ENCODE measurements at places on chromosomes 13 and 19. TPM values are rescaled to one million over a fixed set of nuclear protein-coding genes. Genes with fewer than 3 reads are reported as not detected.

- peak; percentile 85 for DNase-seq
Measured at GRCh38 chr19:35332817-35333216, 3.8 kb downstream of the CD22 start.

DNA sequence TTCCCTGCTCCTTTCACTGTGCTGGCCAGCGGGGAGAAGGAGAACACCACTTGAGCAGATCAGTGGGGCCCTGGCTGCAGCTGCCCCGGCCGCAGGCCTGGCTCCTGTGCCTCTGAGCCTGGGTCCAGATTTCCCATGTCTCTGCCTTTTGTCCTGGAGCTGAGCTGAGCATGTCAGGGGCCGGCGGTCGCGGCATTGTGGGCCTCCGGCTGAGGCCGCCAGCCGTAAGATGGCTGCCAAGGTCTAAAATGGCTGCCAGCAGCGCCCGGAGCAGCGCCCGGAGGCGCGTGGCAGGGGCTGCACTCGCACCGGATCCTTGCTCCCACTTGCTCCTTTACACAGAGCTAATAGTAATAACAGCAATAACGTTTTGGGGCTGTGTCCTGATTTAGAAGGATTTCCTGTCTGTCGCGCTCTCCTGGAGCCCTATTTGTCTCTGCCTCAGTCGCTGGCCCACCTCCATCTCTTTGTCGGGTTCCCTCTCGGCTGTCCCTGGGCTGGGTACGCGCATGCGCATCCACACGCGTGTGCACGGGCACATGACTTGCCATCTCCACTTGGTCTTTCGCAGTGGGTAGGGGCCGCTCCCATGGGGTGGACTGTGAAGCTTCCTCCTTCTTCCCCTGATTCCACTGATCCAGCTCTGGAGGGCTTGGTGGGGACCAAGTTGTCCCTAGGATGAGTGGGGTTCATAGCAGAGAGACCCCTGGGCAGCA, 32.1 kb downstream of the LYL1 start:
- no peak for DNase-seq

GRCh38 chr19:54248016-54248601, 5.5 kb upstream of the LILRA6 start:
- DNase-seq: peak; percentile 87

DNA sequence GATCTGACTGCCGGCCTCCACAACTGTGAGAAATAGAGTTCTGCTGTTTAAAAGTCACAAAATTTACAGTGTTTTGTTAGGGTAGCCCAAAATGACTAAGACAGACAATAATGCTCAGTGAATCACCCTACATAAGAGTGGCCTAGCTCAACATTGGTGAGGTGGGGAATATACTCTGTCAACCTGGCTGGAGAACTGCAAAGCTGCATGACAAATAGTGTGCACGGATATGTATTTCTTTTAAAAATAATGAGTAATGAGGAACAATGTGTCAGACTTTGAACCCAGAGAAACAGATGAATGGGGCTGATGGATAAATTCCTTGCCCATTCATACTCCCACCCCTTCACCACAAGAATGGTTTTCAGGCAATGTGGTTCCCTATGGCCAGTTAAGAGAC, 372.4 kb downstream of the SUCLA2 start:
- no peak for DNase-seq

- DNase-seq: no peak
Measured at GRCh38 chr19:11102944-11103343, 13.7 kb downstream of the LDLR start.

DNA sequence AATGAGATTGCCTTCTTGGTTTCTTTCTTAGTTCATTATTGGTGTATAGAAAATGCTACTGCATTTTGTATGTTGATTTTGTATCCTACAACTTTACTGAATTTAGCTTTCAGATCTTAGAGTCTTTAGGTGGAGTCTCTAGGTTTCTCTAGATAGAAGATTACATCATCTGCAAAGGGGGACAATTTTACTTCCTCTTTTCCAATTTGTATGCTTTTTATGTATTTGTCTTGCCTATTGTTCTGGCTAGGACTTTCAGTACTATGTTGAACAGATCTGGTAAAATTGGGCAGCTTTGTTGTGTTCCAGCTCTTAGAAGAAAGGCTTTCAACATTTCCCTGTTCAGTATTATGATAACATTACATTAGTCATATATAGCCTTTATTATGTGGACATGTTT, 101.0 kb upstream of the SPRY2 start:
- no peak for DNase-seq

DNA sequence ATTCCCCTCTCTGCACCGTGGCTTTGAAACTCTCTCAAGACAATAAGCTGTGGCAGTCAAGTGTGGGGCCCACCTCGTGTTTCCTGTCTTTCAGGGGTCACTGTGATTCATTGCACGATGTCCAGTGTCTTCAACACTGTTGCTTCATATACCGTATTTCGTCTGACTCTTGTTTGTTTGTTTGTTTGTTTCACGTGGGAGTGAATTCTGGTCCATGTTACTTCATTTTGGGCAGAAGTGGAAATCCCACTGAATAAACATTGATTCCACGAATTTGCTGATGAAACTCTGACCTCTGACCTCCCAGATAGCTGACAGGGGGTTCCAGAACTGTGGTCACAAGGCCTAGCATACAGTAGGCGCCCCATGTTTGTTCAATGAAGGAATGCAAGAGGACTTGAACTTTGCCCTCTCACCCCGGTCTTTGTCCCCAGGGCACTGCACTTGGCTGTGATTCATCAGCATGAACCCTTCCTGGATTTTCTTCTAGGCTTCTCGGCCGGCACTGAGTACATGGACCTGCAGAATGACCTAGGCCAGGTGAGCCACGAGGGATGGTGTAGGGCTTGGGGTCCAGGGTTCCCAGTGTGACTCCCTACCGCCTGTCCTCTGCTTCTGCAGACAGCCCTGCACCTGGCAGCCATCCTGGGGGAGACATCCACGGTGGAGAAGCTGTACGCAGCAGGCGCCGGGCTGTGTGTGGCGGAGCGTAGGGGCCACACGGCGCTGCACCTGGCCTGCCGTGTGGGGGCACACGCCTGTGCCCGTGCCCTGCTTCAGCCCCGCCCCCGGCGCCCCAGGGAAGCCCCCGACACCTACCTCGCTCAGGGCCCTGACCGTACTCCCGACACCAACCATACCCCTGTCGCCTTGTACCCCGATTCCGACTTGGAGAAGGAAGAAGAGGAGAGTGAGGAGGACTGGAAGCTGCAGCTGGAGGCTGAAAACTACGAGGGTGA, 5.1 kb downstream of the NFKBIB start:
- DNase-seq: no peak

DNA sequence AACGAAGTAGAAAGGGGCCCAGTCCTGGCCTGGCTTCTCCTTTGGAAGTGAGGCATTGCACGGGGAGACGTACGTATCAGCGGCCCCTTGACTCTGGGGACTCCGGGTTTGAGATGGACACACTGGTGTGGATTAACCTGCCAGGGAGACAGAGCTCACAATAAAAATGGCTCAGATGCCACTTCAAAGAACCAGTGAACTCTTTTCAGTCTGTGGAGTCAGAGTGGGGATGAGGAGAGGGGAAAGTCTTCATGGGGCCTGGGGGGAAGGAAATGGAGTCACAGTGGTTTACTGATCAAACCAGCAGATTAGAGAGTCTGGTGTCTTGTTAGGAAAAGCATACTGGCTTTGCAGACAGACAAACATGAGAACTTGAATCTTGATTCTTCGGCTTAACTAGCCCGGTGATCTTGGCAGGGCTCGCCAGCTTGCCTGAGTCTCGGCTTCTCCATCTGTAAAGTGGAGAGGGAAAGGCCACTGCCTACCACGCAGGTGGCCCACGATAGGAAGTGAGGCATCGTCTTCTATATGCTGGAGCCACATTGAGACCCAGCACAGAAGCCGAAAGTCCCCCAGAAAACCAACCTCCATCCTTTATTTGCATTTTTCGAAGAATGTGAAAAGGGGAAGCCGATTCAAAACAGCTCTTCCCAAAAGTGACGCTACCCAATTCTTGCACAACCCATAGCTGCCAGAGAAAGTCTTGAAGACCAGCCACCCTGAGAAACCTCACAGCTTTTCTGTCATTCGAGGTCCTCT, at the start of gene FFAR1:
Gene FFAR1 (plus strand): TSS at position 732 of the 759 bp plus-strand sequence. CDS start 3,650 bp downstream, outside the sequence.
- peak; percentile 81 for DNase-seq

DNA sequence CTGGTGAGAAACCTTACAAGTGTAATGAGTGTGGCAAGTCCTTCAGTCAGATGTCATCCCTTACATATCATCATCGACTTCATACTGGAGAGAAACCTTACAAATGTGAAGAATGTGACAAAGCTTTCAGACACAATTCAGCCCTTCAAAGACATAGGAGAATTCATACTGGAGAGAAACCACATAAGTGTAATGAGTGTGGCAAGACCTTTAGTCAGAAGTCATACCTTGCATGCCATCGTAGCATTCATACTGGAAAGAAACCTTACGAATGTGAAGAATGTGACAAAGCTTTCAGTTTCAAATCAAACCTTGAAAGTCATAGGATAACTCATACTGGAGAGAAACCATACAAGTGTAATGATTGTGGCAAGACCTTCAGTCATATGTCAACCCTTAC, 13.6 kb upstream of the ZNF765 start:
- no peak for DNase-seq

DNA sequence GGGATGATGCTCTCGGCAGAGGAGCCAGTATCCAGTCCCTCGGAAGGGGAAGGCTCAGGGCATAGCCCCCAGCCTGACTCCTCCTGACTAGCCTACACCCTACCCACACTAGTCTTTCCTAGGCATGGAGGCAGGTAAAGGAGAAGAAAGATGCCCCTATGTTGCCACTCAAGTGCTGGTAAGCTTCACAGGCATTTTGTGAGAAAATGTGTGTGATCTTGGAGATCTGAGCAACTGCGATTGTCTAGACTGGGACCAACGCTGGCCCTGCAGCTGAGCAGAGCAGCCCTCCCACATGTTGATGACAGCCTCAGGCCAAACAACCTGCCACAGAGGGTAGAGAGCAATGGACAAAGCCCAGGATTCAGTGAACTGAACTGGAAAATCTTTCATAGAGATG, 11.7 kb upstream of the ATP12A start:
- no peak for DNase-seq

- DNase-seq: no peak
Measured at GRCh38 chr19:15866636-15867035, 31.2 kb downstream of the CYP4F2 start.

DNA sequence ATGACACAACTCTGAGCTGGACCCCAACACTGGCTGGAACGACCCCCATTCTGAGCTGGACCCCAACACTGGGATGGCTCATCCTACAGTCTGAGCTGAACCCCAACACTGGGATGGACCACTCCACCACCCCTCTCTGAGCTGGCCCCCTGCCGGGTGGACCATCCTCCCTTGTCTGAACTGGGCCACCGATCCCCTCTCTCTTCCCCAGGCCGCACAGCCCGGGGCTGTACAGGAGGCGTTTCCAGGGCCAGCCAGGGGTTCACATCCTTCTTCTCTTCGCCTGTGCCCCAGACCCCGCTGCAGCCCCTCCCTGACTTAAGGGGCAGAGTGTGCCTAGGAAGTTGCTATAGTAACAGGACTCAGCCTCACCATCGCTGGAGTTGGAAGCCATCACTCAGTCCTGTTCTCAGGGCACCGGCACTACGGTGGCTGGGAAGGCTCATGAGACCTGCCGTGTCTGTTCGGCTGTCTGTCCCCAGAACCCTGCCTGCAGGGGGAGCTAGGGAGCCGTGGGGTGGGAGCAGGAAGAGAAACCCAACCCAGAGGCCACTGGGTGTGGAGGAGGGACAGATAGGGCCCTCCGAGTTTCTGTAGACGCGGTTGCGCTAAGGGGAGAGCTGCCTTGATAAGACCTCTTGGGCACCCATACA, 3.7 kb downstream of the PRKACA start:
- peak; percentile 88 for DNase-seq

DNA sequence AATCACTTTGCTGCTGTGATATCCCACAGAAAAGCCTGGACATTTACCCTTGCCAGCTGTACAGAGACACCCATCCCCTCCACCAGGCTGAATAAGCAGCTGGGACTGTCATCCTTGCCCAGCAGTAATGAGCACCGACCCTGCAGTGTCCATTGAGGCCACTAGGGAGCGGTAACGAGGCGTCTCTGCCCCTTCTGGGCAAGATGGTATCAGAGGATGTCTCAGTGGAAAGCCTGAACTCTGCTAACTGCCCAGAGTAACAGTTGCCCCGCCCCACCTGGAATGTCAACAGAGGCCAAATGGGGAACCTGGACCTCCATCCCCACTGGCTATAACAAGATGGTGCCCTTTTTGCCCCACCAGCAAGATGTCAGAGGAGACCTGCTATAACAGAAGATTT, 22.8 kb upstream of the CEACAM20 start:
- DNase-seq: no peak

- no peak for DNase-seq
Measured at GRCh38 chr13:51348069-51348967, 8.8 kb downstream of the SERPINE3 start.

DNA sequence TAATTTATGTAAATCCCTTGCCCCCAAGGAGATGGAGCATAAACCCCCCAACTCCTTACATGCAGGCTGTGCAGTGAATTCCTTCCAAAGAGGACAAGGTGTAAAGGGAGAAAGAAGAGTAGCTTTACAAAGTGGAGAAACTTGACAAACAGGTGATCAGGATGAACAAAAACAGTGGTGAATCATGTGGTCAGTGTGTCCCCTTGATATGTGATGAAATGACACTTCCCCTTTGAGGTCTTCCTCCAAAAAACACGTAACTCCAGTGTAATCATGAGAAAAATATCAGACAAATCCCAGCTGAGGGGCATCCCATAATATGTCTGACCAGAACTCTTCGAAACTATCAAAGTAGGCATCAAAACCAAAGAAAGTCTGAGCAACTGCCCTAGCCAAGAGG, 29.5 kb upstream of the AKT2 start:
- no peak for DNase-seq

- DNase-seq: no peak
Measured at GRCh38 chr13:73935991-73936390, 198.2 kb downstream of the KLF12 start.

DNA sequence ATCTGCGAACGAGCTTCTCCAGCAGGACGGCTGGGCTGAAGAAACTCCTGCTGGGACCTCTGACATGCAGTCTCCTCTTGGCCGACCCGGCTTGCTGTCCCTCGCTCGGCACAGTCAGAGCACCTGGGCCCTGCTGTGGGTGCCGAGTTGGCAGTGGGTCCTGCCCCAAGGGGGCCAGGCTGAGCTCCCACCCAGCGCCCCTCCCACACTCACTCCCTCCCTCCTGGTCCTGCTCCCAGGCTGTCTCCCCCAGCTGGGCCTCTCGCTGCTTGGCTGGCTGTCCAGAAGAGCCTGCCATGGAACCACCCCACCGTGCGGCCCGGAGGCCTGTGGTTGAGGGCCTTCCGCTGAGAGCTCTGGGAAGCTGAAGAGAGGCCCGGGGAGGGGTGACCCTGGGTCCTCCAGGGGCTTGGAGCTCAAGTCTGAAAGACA, 6.0 kb downstream of the AKT2 start:
- peak; percentile 77 for DNase-seq

The ETV2 gene
- 1.2 TPM for polyA plus RNA-seq

The PEAK3 gene
- polyA plus RNA-seq: 0.50 TPM

The GJA3 gene
- 0.24 TPM for polyA plus RNA-seq

The C19orf73 gene
- 3.9 TPM for polyA plus RNA-seq

The SHD gene
- polyA plus RNA-seq: 0.05 TPM

The RNF225 gene
- not detected for polyA plus RNA-seq

The ZNF714 gene
- polyA plus RNA-seq: 1.5 TPM

The ELSPBP1 gene
- polyA plus RNA-seq: not detected

The KLF2 gene
- 27.1 TPM for polyA plus RNA-seq

The TSKS gene
- polyA plus RNA-seq: 0.26 TPM

The C19orf81 gene
- polyA plus RNA-seq: not detected

The PRTN3 gene
- 0.89 TPM for polyA plus RNA-seq

The CEACAM19 gene
- 3.5 TPM for polyA plus RNA-seq

The ZNF527 gene
- 2.5 TPM for polyA plus RNA-seq

The TNFRSF19 gene
- 1.9 TPM for polyA plus RNA-seq

The EHD2 gene
- polyA plus RNA-seq: 6.9 TPM

The THAP8 gene
- polyA plus RNA-seq: 4.4 TPM
